Breast epithelium (tissue), 4 donors: ENCODE measurements at places on chromosomes 1 and 21. TPM values are rescaled to one million over a fixed set of nuclear protein-coding genes. Genes with fewer than 3 reads are reported as not detected.

Gene KIF17
- total RNA-seq: 3.5 TPM

DNA sequence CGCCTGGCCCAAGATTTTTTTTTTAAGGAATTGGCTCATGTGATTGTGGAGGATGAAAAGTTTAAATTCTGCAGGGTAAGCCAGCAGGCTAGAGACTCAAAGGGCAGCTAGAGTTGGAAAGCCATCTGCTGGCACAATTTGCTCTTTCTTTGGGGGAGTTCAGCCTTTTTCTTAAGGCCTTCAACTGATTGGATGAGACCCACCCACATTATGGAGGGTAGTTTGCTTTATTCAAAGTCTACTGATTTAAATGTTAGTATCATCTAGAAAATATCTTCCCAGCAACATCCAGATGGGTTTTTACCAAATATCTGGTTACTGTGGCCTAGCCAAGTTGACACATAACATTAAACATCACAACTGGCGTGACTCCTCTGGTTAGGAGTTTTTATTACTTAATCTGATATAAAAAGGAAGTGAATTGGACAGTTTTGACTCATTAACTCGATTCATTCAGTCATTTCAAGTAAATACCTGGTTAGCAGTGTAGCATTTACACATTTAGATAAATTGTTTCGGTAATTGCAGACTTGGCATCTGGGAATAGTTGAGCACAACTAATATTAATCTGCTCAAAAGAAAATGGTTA, 12.4 kb downstream of the HOOK1 start:
- DNase-seq: no peak

GRCh38 chr1:90821788-90822359, 104.8 kb upstream of the BARHL2 start:
- no peak for DNase-seq

DNA sequence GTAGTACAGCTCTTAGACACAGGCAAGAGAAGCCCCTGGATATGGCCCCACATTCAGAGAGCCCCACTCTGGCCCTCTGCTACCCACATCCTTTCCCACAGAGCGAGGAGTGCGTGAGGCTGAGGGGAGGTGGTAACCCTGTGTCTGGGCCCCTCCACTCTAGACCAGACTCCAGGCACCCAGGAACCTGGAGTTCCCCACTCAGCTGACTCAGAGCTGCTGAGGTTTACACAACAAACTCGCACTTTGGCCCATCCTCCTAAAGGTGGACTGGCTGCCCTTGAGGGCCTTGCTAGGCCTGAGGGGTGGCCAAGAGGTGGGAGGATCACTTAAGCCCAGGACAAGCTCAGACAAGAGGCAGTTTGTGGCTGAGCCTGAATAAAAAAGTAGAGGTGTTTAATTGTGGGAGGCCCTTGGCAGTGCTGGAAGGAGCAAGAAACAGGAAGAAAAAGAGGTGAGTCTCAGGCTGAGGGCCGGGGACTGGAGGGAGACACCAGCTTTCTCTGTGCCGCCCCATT, 10.7 kb downstream of the MR1 start:
- DNase-seq: no peak

Gene SNAP47
- 60.3 TPM for total RNA-seq

GRCh38 chr1:235075048-235075776, 53.4 kb downstream of the TOMM20 start:
- DNase-seq: peak; percentile 72

DNA sequence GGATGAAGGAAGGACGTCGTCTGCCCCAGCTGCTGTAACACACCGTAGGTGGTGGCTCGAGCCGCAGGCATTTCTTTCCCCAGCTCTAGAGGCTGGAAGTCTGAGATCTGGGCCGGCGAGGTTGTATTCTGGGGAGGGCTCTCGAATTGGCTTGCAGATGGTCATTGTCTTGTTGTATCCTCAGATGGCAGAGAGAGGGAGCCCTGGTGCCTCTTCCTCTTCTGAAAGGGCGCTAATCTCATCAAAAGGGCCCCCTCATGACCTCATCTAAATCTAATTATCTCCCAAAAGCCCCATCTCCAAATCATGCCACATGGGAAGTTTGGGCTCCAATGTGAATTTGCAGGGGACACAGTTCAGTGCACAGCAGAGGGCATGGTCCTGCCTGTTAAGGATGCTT, 109.0 kb downstream of the SIK1 start:
- no peak for DNase-seq

DNA sequence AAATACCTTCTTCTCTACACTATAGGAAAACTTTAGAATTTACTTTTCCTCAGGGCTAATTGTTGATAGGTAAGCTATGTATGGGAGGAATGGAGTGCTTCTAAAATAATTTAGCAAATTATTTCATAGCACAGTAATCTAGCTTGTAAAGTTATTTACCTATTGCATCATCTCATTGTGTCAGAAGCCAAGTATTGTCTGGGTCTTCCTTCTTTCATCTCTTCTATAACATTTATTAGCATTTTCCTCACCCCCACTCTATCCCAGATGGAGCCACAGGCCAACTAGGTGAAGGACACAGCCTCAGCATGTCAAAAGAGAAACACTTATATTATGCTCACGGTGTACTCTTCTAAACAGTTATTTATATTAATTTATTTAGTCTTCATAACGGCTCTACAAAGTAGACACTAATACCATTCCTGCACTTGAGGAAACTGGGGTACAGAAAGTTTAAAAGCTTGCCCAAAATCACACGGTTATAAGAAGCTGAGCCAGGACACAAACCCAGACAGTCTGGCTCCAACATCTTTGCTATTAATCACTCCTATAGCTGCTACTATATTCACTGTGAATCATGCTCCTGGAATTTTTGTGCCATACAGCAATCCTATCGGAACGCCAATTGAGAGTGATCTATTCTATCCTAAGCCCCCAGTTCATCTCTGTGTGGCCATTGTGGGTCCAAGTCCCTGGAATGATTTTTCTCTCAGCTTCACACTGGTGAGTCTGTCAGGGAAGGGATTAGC, 43.1 kb downstream of the OR10J5 start:
- no peak for DNase-seq

- no peak for DNase-seq
These were observed 3.2 kb upstream of the DENND1B start for GRCh38 chr1:197778366-197778945.

GRCh38 chr21:38590449-38591217, 92.4 kb upstream of the ERG start:
- no peak for DNase-seq

DNA sequence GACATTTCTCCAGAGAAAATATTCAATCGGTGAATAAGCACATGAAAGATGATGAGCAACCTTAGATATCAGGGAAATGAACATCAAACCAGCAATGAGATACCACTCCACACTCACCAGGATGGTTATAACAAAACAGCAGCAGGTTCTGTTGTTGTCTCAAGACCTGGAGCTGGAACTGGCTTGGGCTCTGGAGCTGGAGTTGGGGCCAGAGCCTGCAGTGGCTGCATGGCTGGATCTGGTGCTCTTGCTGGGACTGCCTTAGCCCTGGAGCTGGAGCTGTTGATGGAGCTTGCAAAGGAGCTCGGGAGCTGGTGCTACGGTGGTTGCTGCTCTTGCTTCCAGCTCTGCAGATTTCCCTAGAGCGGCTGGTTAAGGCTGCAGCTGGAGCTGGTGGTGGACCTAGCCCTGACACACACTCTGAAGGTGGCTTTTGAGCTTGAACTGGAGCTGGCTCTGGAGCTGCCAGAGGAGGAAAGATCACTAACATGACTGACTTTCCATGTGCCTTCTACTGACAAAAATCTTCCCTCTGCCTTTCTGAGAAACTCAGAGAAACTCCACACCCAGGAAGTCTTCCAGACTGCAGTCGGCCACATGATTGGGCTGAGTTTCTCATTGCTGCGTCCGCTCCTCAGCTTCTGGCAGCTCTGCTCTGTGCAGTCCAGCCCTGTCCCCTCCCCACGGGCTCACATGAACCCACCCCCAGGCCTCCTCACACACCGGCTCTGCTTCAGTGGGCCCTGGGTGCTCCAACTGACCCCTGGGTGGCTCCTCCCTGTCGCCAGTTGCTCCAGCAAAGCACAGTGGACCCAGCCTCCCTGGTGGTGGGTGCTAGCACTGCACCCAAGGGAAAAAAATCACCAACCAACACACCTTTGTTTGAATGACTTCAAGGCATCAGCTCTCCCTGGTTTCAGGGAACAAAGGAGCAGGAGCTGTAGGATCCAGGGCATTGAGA, 139.1 kb upstream of the FMN2 start:
- DNase-seq: no peak

GRCh38 chr1:92363401-92363800, 64.5 kb downstream of the RPAP2 start:
- no peak for DNase-seq

DNA sequence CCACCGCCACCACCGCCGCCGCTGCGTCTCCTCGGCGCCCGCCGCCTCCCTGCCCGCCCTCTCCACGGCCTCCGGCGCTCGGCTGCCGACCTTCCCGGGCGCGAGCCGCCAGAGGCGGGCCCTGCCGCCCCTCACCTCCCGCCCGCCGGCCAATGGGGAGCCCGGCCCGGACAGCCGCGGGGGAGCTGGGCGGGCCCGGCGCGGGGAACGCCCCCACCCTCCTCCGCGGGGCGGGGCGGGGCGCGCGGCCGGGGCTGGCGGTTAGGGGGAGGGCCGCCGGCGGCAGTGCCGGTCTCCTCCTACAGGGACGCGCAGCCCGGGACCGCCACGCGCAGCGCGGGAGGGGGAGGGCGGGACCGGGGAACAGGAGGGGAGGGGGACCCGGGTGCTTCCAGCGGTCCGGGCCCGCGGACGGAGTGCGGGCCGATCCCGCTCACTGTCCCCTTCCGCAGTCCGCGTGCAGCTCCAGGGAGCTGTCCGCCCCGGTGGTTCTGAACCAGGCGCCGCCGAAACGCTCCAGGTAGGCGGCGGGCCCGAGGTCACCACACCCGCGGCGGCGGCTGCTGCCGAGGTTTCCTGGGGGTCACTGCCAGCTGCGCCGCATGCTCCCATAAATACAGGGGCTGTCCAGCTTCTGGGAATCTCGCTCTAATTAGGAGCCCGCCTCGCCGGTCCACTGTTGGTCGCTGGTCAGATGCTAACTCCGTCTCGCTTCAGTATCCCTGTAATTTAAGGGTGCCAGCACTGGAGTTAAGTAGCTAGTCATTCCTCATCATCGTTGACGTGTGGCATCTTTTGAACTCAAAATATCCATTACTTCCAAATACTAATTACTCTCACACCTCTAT, at the start of gene PGBD5:
TSS of gene PGBD5 (minus strand) at position 87 of the 848 bp plus-strand sequence. CDS start 404 bp downstream, outside the sequence.
- peak; percentile 22 for DNase-seq

Gene OR2T33
- not detected for total RNA-seq

- no peak for DNase-seq
These were observed 3.2 kb upstream of the CRYBG2 start for GRCh38 chr1:26357121-26357602.

DNA sequence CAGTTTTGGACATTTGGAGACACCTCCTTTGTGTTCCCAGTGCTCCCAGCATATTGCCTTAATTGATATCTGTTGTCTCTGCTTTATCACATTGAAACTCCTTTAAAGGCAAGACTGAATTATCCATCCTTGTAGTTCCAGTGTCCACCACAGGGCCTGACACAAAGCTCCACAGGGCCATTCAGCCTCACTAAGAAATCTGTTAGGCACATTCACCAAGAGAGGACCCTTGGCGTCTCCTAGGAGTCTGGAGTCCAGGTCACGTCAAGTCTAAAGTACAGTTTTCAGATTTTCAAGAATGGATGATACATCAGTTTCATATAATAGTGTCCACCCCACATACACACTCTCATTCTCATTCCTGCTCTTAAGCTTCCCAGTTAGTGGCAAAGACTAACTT, 4.8 kb downstream of the ACP6 start:
- no peak for DNase-seq

- no peak for DNase-seq
These were observed 19.1 kb downstream of the USP48 start for GRCh38 chr1:21763694-21764419.

DNA sequence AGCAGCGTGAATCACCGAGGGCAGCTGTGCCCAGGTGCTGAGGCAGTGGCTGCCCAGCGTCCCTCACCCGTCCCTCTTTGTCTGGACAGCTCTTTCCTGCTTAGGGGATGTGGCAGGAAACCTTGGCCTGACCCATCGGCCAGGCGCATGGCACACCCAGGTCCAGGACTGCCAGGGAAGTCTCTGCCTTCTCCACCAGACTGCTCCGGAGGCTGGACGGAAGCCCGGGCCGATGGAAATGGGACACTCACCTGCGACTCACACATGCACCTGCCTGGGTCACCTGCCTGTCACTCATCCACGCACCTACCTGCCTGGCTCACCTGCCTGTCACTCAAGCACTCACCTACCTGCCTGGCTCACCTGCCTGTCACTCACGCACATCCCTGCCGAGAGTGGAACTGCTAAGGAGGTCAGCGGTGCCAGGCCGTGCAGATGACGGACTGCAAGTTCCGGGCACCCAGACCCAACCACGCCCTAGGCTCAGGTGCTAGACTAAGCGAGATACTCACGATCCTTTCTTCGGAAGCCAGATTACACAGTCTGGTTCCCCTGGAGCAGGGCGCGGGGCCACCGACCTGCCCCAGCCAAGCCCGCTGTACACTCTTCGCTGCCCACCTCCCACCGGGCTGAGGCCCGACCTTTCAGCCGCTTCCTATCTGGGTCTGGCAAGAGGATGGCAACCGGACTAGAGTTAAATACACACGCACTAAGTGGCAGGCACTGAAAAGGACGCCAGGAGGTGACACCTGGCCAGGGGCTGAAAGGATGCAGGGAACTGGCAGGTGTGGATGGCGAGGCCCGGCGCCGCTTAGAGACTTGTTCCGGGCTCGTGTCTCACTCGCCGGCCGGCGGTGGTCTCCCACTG, 1.1 kb downstream of the UBE2J2 start:
- DNase-seq: peak; percentile 60

Gene AVPR1B
- not detected for total RNA-seq

Gene APOBEC4
- not detected for total RNA-seq

Gene DEPDC1
- total RNA-seq: 1.5 TPM

GRCh38 chr1:212565571-212566305, 42.8 kb upstream of the ATF3 start:
- no peak for DNase-seq

- no peak for DNase-seq
These were observed 11.3 kb downstream of the WNT3A start for GRCh38 chr1:228018125-228018398.

- no peak for DNase-seq
These were observed 6.9 kb upstream of the NOS1AP start for GRCh38 chr1:162062542-162063015.

- DNase-seq: no peak
These were observed 26.5 kb upstream of the TSPEAR start for GRCh38 chr21:44737706-44738354.

GRCh38 chr1:145997016-145997717, 788 bp upstream of the TXNIP start:
- DNase-seq: no peak

GRCh38 chr1:119981496-119981895, 85.2 kb upstream of the ADAM30 start:
- DNase-seq: no peak
